A549 treated with GW870086 at 1 μM for 4 hours (cell line): ENCODE measurements at places on chromosomes 6 and 20. TPM values are rescaled to one million over a fixed set of nuclear protein-coding genes. Genes with fewer than 3 reads are reported as not detected.

Gene PAK5
- not detected in 5 replicates for total RNA-seq

Gene MUC22
- 0.02 TPM in 1 of 5 replicates, not detected in the others for total RNA-seq

Gene MLN
- not detected in 5 replicates for total RNA-seq

Gene TRIM10
- not detected in 5 replicates for total RNA-seq

Gene TFAP2A
- 10.8 to 16.7 TPM (median 11.9 TPM) in 5 replicates for total RNA-seq

Gene BPI
- total RNA-seq: not detected in 5 replicates
